ENCODE measurements at places on chromosomes 4 and X.

DNA sequence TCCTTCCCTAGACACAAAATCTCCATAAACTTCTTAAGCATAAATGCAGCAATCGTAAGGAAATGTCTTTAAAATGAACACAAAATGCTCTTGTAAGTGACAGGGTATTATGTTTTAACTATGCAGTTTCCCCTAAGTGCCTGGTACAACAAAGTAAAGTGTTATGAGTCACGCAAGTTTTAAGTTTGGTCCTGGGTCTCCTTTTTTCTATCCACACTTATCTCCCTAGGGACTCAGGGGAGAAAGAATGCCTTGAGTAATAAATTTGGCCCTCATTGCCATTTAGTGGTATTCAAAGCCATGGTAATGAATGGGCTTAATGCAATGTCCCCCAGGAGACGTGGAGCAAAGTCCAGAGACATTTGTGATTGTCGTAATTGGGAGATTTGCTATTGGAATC lies 149.1 kb downstream of the MAGEB17 start:
- no peak for DNase-seq

GRCh38 chr4:6548201-6548881 lies 26.6 kb upstream of the MAN2B2 start:
- DNase-seq = no peak

GRCh38 chr4:119149110-119149509 lies 13.5 kb downstream of the MYOZ2 start:
- DNase-seq = no peak

DNA sequence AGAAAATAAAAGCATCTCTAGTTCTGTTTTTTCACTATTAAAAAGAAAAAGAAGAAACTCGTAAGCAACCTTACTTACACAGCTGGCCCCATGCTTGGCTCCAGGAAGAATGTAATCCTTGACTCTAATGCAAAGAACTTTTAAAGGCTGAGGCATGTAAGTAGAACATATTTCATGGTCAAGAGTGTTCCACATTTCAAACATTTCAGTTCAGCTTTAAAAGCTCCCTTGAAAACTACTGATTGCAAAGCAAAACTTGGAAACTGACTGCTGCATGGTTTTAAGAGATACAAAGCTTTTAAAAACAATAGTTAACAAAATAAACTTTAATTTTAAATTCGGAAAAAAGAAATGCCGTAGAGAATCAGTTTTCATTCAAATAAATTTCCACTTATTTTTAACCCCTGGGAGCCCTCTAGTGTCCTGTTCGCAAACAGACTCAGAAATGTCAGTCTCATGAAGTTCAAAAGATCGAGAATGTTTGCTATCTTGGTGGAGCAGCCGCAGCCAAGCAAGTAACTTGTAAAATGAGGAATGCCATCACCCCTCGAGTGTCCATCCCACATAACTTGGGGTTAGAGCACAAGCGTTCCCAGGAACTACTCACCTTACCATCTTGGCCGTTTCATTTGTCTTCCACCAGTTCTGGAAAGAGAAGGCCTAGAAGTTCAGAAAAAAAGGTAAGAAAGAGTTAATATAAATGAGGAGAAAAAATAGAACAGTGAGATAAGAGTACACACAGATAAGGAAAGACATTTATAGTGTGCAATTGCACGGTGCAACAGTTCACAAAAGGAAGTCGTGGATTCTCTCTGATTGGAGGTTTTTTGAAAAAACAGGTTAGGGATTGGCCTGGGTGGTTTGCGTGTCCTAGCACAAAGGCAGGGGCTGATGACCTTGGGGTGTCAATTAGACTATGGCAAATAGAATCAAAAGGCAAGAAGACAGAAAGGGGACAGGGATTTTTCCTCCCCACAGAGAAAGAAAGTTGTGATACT lies at the start of gene GASK1B:
GASK1B (minus strand) TSS at position 765 of the 998 bp plus-strand sequence. CDS start 1,650 bp downstream, outside the sequence.
- no peak for DNase-seq

- no peak for DNase-seq
Measured at GRCh38 chr4:146049802-146050201, 111.2 kb upstream of the ZNF827 start.
